Bone marrow (tissue), 2 donors: ENCODE measurements at places on chromosomes 7 and 10.

- no peak for DNase-seq
These were observed 571.2 kb downstream of the PTPRN2 start for GRCh38 chr7:158016180-158017097.

DNA sequence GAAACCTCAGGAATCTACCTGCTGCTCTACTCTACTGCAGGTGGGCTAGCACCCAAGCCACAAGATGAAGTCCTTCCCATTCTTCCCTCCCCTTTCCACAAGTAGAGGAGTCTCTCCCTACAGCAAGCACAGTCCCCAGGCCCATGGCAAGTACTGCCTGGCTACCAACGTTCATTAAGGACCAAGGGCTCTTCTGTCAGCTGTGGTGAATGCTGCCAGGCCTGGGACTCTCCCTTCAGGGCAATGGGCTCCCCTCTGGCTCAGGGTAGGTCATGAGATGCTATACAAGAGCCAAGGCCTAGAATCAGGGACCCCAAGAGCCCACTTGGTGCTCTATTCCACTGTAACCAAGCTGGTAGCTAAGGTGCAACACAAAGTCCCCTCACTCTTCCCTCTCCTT is 39.8 kb downstream of the SNX13 start:
- DNase-seq = no peak

DNA sequence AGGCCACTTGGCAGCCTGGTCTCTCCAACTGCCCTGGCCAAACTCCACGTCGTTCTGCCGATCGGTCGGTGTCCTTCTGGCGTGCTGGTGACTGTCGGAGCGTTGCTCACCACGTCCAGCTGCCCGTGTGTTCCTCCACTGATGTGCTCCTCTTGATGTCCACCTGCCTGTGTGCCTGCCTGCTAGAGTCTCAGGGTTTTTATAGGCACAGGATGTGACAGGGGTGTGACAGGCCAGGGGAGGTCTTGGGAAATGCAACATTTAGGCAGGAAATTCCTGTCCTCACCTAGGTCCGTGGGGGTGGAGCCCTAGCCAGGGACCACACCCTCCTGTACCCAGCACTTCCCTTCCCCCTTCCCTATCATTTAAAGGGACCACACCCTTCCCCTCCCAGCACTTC is 25.2 kb upstream of the CFAP46 start:
- DNase-seq = no peak

DNA sequence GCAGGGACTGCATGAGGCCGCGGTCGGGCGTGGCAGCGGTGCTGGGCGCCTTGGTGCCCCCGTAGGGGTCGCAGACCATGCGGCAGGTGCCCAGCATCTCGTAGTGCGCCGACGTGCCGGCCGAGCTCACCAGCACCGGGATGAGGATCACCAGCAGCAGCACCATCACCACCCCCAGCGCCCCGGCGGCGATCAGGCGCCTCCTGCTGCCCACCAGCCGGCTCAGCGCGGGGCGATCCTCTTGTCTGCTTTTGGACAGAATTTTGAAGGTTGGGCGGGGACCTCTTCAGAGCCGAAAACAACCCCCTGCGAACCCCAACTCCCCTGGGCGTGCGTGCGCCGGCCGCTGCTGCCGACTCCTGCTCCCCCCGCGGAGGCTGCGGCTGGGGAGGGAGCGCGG is 779 bp downstream of the C1QL3 start:
- no peak for DNase-seq

GRCh38 chr10:35079763-35080162 is 10.4 kb downstream of the CUL2 start:
- DNase-seq = no peak

DNA sequence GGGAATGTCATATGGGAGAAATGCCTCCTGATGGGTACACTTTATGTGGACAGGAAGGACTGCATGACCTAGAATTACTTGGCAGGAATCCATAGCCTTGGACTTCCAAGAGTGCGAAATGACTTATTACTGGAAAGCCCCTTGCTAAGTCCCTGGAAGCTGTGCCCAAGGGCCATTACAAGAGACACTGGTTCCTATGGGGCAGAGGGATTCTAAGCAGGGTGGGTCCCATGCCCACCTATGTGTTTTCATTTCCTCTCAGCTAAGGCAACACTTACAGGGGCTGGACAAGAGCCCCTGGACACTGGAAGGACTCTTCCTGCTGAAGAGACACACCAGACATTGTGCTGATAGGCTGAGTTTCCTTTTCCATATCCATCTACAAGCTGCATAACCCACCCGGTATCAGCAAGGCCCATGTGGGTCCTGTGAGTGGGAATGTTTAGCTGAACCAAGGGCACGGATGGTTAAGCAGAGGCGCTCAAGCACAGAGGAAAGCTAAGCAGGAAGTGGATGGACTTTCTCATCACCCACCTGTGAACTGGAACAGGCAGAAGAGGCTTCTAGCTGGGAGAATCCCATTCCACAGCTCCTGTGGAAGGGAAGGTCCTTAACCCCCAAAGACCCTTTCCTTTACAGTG is 56.2 kb downstream of the XPNPEP1 start:
- no peak for DNase-seq

GRCh38 chr7:38410056-38410455 is 136.6 kb upstream of the TARP start:
- DNase-seq = no peak

GRCh38 chr7:98569691-98570337 is 47.3 kb upstream of the NPTX2 start:
- no peak for DNase-seq

DNA sequence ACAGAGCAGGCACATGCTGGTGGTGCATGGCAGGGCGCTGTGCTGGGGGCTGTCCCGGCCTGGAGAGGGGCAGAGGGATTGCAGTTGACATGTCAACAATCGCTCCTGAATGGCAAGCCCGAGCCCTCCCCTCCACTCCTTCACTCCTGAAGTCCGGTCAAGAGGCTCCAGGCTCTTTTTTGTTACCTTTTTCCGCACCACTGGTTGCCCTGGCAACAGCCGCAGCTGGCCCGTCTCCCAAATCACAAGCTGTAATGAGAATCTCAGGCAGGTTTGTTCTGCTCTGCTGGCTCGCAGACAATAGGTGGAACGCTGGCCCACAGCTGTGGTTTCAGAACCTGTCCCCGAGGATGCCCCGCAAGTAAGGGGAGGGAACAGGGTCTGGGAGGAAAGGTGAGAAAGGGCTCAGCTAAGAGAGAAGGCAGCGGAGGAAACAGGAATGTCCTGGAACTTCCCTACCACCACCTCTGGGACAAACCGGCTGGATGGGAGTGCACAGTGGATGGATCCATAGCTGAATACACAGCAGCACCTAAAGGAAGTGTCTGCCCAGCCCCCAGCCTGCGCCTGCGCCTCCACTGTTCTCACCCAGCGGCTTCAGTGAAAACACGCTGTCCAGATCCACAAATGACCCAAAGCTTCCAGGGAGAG is 58.9 kb downstream of the CALML3 start:
- DNase-seq = no peak

- DNase-seq = no peak
These were observed 29.0 kb upstream of the CCNY start for GRCh38 chr10:35307297-35307696.

GRCh38 chr7:135512135-135512887 is 2.4 kb upstream of the CNOT4 start:
- DNase-seq = peak; percentile 76

DNA sequence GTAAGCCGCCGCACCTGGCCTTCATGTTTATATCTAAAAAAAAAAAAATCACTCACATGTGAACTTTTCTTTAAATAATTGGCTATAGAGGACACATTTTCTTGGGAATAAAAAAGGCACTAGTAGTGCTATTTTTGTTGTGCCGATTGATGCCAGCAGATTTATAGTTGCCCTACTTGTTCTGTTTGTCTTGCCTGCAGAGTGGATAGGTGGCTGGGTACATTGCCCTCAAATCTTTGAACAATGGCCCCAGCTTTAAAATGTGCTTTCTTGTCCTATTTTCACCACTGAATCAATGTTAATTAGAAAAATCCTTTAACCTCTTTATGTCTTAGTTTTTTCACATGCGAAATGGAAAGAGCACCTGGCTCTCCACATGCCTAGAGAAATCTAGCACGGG is 30.1 kb upstream of the ZNRF2 start:
- DNase-seq = no peak

DNA sequence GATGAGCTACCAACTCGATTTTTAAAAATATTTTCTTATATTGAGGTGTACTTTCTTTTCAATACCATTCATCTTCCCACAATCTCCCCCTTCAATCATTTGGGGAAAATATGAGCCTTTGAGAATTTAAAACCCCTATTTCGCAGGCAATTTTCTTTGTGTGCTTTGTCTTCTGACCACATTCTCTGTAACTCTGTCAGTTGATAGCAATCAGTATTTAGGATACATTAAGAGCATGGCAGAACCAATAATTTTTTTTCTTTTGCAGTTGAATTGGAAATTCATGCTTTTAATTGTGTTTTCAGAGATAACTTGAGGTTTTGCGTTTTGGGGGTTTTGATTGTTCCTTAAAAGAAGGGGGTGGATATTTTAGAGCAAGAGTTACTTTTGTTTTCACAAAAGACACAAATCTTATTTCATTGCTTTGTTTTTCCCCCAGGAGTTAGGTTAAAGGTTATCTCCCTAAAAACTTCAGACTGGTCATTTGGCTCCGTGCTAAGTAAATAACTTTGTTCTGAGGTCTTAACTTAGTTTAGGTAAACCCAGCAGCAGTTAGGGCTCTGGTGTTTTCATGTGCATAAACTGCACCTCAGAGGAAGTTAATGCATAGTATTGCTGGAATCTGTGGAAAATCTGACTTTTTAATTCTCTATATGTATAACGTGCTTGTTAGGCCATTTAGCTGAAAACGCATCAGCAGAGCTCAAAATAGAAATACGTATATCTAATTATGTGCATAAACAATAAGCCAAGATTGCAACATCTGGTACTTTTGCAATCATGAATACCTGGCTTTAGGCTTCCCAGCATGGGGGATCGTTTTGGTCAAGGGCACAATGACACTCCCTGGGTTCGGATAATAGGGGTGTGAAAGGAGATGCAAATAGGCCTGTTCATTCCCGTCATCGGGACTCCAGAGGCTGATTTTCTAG is 676.4 kb upstream of the ANKRD30A start:
- DNase-seq = no peak

DNA sequence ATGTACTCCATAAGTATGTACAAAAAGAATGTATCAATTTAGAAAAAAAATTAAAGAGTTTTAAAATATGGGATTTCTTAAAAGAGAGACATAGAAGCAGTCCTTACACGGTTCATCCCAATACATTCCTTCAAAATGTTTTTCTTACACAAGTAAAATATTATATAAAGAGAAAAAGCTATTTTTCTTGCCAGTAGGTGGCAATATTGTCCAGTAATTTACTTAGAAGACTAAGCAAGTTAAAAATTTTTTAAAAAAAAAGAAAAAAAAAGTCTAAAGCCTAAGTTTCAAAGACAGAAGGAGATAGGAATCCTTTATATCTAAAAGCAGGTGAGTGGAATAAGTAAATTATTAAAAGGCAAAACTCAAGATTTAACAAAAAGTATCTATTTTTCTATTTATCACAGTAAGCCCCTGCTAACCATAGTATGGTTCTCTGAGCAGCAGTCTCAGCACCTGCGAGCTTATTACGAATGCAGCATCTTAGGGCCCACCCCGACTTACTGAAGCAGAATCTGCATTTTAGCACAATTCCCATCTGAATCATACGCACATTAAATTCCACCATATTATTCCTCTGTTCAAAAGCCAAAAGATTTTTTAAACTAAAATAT is 240.6 kb downstream of the DGKI start:
- DNase-seq = no peak

- DNase-seq = no peak
These were observed 62.6 kb downstream of the EBF3 start for GRCh38 chr10:129901389-129902006.

DNA sequence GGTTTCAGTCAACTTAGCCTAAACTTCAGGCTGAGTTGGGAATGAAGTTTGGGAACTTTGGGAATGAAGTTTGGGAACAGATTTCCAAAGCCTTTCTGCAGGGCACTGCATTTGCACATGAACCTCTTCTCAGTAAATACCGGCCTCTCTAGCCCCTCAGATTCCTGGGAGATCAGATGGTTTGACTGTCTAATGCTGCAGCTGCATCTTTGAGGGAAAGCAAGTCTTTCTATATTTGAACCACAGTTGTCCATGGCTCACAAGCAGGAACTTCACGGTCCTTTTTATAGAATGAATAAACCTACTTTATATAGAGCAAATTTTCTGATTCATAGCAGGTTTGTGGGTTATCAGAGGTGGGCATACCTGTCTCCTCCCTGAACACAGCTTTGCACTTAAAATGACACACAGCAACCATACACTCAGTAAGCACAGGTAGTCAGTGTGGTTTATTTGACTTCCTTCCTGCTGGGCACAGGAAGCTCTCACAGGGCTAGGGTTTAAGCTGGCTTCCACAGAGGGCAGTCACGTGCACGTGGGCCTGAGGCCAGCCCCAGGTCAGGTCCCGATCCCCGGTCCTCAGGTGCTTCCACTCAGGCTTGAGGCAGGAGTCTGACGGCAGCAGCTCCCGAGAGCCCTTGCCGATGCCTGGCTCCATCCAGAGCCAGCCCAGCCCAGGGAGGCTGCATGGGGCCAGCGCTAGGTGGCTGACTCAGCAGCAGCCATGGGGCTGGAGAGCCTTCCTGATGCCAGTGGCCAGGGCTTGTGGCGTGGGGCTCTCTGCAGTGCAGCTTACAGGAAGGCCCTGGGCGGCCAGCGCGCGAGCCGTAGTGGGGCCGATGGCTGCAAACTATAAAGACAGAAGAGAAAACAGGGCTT is 12.8 kb upstream of the MMP21 start:
- DNase-seq = no peak

DNA sequence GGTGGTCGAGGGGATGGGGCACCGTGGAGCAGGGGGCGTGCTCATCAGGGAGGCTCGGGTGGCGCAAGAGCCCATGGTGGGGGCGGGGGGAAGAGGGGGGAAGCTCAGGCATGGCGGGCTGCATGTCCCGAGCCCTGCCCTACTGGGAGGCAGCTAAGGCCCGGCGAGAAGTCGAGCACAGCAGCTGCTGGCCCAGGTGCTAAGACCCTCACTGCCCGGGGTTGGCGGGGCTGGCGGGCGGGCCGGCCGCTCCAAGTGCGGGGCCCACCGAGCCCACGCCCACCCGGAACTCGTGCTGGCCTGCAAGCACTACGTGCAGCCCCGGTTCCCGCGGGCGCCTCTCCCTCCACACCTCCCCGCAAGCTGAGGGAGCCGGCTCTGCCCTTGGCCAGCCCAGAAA is 55.0 kb upstream of the FAM171A1 start:
- DNase-seq = no peak

- DNase-seq = no peak
These were observed 114.3 kb upstream of the ARID5B start for GRCh38 chr10:61787170-61787569.

DNA sequence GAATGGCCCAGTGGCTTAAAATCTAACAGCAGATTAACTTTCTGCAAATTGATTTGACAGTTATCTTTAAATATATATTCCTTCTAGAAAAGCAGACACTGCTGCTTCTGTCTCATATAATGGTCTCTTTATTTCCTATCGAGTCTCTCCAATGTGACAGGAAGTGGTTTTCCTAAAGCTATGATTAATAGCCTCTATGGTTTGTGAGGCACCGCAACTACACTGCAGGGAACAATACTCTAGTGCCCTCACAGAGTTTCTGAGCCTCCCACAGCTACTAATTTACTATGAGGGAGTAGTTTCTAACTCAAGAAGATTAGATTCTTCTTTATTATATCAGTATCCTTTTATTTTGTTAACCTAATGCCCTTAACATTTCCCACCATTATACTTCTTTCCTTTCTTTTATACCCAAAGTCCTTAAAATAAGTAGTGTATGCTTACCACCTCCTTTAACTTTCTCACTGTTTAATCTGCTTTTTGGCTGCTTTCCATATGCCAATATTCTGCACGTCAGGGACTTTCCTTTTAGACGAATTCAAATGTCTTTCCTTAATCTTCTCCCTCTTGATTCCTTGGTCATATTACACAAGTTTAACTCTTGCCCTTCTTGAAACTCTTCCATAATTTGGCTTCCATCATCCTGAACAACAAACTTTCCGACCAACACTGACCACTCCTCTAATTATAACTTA is 23.8 kb upstream of the AHR start:
- no peak for DNase-seq
